ENCODE measurements at places on chromosomes 6 and 20.

GRCh38 chr6:34358389-34358905 is 34.0 kb downstream of the NUDT3 start:
- DNase-seq, result peak; percentile 46

DNA sequence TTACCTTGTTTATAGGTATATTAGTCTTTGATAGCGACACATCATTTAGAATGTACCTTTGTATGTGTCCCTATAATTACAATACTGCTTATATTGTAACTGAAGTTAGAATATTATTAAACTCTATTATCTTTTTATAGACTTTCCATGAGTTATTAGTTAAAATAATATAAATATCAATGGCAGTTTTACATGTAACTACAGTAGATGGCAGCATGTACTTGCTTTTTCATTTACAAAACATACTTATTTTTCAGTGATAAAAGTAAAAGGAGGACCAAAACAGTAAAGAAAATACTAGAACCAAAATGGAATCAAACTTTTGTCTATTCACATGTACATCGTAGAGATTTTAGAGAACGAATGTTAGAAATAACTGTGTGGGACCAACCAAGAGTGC is 364.3 kb downstream of the RIMS1 start:
- DNase-seq, result no peak

DNA sequence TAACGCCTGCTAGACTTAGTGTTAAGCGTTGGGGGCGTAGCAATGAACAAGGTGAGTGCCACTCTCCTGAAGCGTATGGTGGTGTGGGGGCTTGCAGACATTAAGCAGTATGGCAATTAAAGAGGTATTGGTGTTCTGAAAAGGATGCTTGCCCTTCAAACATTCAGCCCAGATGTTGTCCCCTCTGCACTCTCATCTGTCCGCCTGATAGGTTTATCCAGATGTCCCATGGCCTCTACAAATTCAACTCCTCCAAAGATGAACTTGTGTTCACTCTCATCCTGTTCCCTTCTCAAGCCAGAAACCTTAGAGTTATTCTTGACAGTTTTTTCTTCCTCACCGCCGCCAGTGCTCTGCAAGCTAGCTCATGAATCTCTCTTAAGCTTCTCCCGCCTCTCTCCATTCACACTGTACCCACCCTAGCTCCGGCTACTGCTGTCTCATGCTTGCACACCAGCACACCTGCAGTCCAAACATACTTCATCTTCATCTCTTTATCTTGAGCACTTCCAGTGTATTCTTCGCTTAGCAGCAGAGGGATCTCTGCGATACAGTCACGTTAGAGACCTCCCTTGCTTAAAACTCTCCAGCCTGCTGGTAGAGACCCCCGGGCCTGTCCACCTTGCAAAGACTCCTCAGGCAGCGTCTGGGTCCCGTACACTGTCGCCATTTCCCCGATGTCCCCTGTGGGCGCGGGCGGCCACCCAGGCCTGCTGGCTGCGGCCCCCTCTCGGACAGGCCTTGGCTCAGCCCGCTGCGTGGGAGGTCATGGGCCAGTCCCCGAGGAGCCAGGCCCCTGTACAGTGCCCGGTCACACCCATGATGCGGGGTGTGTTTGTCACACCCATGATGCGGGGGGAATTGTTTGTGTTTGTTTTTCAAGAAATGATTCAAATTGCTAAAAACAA is 962 bp downstream of the DDX27 start:
- DNase-seq, result no peak

DNA sequence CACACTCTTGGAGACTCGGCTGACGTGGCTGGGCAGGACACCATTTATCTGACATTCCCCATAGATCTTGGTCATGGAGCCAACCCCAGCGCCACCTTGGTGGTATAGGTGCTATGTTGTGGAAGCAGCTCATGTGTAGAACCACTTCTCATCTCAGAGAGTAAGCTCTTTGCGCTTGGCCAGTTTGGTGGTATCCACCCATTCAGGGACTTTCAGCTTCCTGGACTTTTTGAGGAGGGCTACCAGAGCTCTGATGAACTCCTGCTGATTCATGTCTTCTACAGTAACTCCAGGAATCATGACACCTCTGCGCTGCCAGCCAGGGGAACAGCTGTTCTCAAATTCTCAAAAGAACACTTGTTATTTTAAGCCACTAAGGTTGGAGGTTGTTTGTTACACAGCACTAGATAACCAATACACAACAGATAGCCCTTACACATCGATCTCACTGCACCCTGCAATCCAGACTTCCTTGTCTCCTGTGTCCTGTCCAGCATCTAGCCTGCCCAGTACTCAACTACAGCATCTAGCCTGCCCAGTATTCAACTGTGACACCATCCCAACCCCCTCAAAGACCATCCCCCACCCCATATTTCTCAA is 86.0 kb upstream of the SLC22A16 start:
- DNase-seq, result no peak

DNA sequence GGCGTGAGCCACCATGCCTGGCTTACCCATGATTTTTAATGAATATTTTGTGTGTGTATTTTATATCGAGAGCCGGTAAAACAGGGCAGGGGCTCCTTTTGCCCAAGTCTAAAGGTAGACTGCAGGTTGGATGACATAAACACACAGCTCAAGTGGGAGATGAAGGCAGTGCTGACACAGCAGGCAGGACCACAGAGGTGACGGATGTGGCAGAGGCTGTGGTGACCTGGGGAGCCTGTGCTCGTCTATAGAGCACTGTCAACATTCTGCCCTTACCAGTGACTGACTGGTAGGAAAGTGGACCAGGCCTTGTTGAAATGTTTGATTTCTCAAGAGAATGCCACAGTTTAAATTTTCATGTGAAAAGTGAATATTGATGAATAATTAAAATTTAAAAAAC is 137.5 kb downstream of the ZFP64 start:
- DNase-seq, result no peak

GRCh38 chr20:2804041-2804828 is 3.8 kb upstream of the CPXM1 start:
- no peak for DNase-seq

- no peak for DNase-seq
These were observed 327.3 kb upstream of the RUNX2 start for GRCh38 chr6:45000833-45001232.

GRCh38 chr6:43630980-43631619 is 2.0 kb upstream of the GTPBP2 start:
- DNase-seq, result no peak

- no peak for DNase-seq
These were observed 9.3 kb upstream of the NNAT start for GRCh38 chr20:37511610-37512275.

GRCh38 chr20:38186788-38187221 is 21.7 kb upstream of the TGM2 start:
- no peak for DNase-seq

- DNase-seq, result no peak
These were observed 10.1 kb downstream of the CRYBG1 start for GRCh38 chr6:106370639-106371038.

DNA sequence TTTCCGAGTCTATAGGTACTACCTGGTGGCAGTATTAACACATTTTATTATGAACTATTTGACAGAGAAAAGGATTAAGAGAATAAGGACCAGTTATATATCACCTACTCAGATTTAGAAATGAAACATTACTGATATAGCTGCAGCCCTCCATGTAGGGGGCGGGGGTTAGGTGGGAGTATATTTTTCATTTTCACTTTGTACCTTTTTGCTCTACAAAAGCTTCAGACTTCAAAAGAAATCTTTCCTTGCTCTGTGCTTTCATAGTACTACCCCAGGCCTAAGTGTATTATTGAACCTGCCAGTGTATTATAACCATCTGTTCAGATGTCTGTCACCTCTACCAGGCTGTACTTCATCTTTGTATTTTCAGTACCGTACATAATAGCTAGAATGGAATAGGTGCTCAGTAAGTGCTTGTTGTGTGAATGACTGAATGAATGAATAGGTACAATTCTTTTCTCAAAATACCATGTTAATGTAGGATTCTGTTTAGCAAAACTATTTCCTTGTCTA is 43.0 kb downstream of the CDKAL1 start:
- DNase-seq, result no peak

DNA sequence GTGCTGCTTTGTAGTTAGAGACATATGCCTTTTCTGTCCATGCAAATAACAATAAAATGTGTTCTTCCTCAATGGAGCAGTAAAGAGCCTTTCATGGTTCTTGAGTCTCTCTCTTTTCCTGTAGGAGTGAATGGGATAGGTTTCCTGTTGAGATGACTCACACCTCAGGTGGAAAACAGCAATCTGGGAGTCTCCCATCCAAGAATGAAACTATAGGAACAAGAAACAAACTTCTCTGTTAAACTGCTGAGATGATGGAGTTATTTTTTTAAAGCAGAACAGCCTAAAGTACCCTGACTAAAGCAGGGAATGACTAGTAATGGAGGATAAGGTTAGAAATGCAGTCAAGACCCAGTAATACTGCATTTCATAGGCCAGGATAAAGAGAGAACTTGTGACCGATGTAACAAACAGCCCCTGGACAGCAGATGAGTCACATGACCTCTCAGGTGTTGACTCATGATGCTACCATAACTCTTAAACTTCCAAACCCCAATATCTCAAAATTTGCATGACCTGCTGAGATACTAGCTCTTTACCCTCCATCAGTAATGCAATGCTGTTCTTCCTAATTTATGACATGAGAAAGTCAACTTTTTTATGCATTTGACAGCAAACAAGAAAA is 548.9 kb downstream of the CBLN4 start:
- DNase-seq, result no peak

DNA sequence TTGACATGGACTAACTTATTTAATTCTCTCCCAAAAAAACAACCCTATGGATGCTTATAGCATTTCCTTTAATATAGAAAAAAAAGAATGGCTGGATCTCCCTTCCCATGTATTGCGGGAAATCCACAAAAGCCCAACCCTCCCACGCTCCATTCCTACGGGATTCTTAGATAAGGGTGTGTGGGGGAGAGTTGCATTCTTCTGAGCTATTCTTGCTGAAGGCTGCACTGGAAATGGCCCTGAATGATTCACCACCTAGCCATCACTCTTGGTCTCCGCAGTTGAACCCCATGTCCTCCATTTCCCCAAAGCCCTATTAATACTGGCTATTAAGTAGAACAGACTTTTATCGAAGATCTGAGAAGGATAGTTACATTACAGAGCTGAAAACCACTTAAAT is 41.9 kb upstream of the ADGRF5 start:
- DNase-seq, result no peak

GRCh38 chr20:20473657-20474056 is 105.8 kb downstream of the INSM1 start:
- no peak for DNase-seq

- DNase-seq, result no peak
These were observed 42.1 kb upstream of the SRPK1 start for GRCh38 chr6:35962779-35963560.

Measured in hepatocyte (in vitro differentiated cells).